ENCODE measurements at places on chromosomes 13 and 19. TPM values are rescaled to one million over a fixed set of nuclear protein-coding genes. Genes with fewer than 3 reads are reported as not detected.

ZNF737 gene
- total RNA-seq, result 7.8 TPM

POLR1G gene
- total RNA-seq, result 7.0 TPM

FOXO1 gene
- total RNA-seq, result 30.2 TPM

GRCh38 chr19:5694167-5694955, 4.3 kb downstream of the RPL36 start:
- DNase-seq, result no peak

DNA sequence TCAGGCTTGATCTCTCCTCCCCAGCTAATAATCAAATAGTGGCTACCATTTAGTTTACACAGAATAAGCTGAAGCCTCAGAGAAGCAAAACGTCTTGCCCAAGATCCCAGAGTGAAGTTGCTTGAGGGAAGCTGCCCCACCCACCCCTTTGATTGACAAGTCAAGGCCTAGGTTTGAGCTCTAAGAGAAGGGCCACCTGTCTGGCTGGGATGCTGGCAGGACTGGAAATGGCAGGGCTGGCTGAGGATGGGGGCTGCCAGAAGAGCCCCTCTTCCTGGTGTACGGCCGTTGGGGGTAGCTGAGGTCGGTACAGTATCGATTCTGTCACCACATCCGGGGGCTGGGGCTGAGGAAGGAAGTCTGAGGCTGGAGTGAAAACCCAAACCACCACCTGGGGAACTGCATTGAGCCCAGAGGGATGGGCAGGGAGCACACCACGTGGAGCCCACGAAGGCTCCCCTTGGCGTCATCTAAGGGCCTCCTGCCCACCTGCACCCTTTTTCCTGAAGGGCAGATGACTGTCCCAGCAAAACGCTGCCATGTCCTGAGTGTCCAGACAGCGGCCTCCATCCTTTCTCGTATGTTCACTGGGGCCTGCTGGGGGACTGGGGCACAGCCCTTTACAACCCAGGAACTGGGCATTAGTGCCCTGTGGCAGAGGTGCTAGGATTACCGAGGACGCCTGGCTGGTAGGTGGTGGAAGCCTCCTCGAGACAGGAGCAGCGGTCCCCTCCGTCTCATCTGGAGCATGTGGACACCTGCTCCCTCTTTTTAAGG, 1.4 kb upstream of the PRKD2 start:
- no peak for DNase-seq

GRCh38 chr19:28019901-28020300, 1193.0 kb downstream of the UQCRFS1 start:
- no peak for DNase-seq

DNA sequence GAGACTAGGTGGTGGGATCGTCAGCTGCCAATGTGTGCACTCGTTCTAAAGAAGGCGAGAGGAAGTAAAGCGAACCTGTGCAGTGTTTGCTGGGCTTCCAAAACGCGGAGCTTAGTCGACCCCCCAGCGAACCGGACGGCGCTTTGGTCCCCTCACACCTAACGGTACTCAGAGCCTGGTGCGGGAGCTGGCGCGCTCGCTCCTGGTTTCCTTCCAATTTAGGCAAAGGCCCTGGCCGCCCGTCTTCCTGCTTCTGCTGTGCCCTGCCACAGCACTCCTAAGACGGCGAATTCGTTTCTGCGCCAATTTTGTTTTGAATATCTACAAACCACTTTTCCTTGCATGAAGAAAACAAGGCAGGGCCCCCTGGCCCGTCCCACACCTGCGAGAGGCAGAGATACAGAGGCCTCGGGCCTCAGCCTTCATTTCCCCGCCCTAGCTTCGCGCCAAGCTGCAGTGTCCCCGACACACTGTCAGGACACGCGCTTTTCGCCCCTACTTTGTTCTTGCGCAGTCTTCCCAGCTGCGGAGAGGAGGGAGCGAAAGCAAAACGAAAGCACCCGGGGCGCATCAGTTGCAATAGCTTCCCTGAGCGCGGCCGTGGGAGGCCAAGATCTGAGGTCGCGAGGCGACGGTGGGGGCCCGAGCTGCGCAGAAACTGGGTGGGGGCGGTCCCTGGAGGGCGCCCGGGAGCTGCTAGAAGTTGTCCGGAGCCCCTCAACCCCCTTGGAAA, 111.9 kb downstream of the KCNRG start:
- DNase-seq, result no peak
